ENCODE measurements at places on chromosomes 7 and 10.

GRCh38 chr7:150992051-150992640 is 1.3 kb downstream of the NOS3 start:
- DNase-seq: no peak

DNA sequence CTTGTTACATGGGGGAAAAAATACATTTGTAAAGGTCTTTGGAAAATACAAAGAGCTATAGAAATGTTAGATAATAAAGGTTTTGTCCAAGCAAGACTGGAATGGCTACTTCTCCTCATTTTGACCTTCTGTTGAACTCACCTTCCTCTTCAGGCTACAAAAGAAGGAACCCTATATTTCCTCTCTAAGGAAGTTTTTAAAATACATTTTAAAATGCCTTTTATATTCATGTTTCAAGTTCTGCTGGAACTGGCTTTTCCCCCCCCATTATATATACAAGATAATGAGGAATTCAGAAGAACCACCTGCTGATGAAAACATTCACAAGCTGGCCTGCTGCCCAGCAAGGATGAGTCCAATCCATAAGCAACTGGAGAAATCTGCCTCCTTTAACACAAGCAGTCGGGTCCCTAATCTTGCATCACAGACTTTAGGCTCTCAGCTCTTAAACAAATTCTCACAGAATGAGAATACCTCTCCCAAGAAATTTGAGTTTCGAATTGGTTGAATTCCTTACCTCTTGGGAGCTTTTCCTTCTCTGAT is 44.6 kb downstream of the MTERF1 start:
- no peak for DNase-seq

DNA sequence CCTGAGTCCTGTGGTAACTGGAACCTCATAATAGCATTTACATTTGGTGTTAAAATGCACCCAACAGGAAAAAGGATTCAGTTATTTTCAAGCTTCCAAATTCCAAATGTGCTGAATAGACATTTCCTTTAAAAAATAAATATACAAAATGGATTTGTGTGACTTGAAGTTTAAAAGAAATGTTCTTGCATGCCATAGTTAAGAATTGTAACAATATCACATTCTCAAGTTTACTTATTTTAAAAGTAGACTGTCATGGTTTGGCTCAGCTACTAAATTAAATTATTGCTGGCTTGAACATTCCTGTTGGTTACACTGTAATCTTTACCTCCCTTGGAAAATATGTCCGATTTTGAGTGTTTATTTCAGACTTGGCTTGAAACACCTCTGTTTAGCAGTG is 31.5 kb downstream of the BICC1 start:
- DNase-seq: no peak

- no peak for DNase-seq
Measured at GRCh38 chr7:38169847-38170246, 8.2 kb upstream of the STARD3NL start.

DNA sequence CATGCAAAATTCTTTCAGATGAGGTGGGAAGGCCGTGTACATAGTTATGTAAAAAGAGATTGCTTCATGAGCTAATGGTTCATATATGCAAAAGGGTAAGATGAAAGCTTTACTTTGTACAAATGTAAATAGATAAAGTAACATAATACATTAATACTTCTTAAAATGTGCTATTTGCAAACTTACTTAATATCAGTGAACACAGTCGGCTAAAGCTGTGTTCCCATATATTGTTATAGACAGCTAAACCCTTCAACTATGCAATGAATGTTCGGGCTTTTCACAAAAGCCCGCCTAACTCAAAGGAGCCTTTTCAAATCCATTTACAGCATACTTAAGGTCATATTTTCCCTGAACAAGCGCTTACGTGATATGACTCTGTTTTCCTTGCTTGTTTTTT is 340.6 kb upstream of the GALNT17 start:
- DNase-seq: no peak

DNA sequence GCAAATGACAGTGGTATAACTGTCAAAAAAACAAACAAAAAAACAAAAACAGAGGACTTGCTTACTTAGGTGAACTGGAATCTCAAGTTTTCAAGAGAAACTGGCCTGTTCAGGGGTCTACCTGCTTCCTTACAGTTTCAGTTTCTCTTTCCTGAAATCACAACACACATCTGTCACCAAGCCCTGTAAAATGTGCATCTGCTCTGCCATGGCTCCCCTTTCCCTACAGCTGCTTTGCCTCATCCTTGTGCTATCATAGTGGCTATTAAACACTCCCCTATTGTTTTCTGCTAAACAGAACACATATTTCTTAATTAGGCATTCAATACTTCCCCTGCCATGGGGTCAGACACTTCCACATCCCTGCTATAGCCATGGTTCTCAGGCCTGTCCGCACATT is 37.6 kb downstream of the CPED1 start:
- no peak for DNase-seq

DNA sequence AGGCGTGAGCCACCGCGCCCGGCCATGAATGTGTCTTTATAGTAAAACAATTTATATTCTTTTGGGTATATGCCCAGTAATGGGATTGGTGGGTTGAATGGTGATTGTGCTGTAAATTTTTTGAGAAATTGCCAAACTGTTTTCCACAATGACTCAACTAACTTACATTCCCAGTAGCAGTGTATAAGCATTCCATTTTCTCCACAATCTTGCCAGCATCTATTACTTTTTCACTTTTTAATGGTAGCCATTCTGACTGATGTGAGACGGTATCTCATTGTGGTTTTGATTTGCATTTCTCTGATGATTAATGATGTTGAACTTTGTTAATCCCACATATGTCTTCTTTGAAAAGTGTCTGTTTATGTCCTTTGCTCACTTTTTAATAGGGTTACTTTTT is 1187.9 kb downstream of the XPNPEP1 start:
- DNase-seq: peak; percentile 85

DNA sequence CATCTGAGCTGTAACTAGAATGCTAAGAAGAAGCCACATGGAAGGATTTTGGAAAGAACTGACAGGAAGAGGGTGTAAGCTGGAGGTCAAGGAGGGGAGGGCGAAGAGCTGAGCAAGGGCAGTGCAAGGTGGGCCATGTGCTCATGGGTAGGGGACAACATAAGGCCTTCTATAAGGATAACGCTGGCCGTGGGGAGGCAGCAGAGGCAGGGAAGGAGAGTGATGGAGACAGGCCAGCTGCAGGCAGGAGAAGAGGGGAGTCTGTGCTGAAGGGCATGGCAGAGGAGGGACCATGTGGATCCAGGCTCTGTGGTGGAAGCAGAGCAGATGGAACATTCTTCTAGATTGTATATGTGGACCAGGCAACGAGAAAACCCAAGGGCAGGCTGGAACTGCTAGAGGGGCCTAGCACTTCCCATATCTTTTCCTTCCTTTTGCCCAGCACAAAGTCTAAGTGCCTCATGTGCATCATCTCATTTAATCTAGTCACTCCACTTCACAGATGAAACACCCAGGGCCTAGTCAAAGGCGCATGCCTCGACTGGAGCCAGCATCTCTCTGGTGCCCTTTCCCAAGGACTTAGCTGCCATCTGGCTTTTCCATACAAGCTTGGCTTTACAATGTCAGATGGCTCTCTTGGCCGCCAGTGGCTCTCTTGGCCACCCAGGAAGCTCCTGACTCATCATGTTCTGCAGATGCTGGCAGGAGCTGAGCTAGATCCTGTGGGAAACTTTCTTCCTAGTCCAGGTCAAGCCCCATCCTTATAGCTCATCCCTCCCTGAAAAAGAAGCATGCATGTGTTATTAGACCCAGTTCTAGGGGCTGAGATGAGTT is 6.6 kb downstream of the LRRC18 start:
- DNase-seq: no peak

DNA sequence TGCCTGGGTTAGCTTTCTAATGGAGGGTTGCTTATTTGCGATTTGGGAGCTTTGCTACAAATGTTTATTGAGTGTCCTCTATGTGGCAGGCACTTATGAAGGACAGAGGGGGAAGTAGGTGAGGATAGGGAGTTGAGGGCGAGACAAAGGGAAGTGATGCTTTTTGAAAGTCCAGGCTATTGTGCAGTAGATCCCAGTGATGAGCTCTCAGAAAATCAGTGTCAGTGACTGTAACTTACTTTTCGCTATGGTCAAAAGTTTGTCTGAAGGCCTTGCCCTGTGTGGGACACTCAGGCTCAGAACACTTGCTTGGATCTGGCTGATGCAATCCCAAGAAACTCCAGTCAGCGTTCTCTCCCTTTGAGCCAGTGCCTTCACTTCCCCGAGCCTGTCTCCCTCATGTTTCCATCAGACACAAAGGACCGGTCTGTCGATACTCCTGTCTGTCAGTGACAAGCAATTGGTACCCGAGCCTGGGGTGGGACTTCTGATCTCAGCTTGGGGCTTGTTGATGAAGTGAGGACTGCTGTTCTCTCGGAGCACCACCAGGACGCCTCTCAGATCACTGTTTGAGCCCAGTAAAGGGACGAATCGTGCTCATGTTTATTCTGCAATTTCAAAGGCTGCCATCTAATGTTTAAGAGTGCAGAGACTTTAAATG is 63.1 kb upstream of the SORCS3 start:
- DNase-seq: peak; percentile 8

DNA sequence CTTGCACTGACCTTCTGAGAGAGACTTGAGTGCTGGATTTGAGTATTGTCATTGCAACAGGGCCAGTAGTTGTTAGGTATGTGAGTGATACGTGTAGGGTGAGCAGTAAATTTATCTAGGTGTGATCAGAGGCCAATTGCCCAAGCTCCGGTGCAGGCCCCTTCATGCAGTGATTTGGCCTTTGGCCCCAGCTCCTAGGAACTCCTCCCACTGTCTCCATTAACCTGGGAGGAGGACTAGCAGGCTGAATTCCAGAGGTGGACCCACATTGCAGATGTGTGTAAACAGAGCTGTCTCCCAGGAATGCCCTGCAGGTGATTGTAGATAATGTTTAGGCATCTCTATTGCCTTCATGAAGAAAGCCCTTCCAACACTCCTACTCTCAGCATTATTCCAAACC is 19.5 kb downstream of the TCF7L2 start:
- DNase-seq: no peak

DNA sequence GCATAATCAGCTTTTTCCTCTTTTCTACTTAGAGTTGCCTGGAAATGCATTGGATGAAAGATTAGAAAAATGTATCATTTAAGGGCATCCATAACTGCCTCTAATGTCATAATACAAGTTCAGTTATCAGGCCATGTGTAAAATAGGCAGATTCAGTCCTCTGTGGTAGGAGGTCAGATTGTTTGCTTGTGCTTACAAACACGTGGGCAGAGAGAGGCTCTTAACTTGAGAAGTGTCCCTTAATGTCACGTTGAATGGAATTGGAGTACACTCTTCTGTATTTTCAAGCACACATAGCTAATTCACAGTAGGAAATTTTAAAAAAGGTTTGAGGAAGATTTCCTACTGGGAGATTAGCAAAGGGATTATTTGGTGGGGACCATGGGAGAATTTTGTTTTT is 359.8 kb upstream of the MTPN start:
- DNase-seq: no peak

GRCh38 chr7:29254591-29254990 is 60.0 kb downstream of the CHN2 start:
- DNase-seq: no peak

DNA sequence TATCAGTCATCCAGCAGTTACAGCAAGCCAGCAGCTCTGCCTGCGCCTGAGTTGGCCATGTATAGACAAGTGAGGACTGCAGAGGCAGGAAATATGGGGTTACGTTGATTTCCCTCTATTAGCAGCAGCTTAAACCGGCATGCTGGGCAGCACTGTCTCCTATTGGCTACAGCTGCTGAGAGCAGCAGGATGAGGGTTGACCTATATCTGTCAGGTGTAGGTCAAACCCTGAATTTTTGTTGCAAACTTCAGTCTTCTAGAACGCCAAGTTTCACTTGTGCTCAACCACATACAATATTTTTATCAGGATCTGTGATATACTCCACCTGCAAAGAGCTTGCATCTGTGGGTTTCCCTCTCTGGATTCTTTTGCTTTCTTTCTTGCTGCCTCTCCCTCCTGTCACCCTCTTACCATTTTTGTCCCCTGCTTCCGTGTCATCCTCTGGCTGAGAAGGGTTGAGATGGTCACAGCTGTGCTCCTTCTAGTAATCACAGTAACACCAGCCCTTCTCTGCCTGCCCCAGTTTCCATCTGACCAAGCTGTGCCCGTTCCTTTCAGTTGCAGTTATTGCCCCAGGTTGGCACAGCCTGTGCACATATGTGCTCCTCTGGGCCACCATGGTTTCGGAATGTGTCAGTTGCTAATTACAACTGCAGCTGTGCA is 23.8 kb upstream of the GLCCI1 start:
- no peak for DNase-seq

GRCh38 chr10:120942806-120943413 is 91.7 kb downstream of the WDR11 start:
- peak; percentile 25 for DNase-seq

GRCh38 chr10:44906486-44906885 is 4.7 kb upstream of the TMEM72 start:
- DNase-seq: no peak

DNA sequence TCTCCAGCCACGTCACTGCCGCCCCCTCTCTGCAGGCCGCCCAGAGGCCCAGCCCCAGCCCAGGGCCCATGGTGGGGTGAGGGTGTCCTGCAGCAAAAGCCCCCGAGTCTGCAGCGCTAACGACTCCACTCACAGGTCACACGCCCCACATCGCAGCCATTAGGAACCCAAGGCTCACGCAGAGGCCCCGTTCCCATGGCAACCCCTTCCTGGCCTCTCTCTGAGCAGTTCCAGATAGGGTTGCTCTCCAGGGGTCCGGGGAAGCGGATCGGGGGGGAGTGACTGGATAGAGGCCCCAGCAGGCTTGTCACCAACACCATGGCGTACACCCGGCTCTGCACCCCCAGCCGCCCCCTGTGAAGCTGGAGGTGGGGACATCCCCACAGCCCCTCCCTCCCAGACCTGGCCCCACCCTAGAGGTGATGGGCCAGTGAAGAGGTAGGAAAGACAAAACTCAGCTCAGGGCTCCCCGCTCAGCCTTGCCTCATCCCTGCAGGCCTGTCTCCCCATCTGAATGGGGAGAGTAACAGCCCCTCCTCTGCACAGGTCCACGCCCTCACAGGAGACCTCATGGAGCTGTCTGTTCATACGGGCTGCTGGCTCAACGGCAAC is 41.2 kb downstream of the TNRC18 start:
- peak; percentile 16 for DNase-seq

DNA sequence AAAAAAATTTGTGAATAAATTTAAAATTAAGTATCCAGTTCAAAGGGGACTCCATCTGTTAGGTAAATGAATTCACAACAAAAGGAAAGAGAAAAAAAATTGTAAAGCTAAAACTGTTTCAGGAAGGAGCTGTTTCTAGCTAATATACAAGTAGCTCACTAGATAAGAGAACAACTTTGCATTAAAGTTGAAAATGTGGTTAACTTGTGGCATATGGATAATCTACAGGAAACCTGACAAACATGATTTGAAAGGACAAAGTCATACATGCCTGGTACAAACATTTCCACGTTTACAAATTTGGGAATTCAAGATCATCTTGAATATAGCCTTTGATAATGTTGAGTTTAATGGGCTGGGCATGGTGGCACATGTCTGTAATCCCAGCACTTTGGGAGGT is 8.9 kb downstream of the NT5C3A start:
- DNase-seq: no peak

GRCh38 chr7:100895956-100896731 is 456 bp upstream of the ACHE start:
- DNase-seq: no peak

Measured in fibroblast of skin of left biceps (primary cell).